ENCODE measurements at places on chromosomes 12 and 14.

DNA sequence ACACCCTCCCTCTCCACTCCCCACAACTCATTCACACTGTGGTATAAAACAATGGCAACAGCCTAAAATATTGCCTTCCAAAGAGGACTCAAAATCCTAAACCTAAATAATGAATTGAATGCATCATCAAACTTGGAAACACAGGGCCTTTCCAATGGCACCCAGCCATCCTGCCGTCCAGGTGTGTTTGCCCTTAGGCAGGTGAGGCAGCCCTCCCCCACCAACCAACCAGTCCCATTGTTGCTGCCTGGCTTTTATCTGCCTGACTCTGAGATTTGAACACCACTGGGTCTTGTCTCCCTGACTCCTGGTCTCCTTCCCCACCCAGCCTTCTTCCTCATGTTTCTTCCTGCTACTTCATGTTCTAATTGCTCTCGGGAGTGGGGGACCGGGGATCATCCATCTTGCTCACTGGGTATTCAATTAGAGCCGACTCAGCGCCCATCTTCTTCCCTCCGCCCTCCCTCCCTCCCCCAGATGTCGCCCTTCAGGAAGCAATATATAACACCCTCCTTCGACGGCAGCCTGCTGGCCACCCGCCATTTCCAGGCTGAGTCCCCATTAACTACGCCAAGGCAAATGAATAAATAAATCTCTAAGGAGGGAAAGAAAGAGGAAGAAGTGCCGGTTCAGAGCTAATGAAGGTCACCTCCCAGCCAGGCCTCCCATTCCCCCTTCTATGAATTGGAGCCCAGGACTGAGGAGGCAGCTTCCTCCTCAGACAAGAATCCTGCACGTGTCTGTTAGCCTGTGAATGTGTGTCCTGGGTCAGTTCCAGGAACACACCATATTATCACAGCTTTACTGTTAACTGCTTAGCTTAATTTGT is 36.3 kb upstream of the NTF3 start:
- no peak for DNase-seq

DNA sequence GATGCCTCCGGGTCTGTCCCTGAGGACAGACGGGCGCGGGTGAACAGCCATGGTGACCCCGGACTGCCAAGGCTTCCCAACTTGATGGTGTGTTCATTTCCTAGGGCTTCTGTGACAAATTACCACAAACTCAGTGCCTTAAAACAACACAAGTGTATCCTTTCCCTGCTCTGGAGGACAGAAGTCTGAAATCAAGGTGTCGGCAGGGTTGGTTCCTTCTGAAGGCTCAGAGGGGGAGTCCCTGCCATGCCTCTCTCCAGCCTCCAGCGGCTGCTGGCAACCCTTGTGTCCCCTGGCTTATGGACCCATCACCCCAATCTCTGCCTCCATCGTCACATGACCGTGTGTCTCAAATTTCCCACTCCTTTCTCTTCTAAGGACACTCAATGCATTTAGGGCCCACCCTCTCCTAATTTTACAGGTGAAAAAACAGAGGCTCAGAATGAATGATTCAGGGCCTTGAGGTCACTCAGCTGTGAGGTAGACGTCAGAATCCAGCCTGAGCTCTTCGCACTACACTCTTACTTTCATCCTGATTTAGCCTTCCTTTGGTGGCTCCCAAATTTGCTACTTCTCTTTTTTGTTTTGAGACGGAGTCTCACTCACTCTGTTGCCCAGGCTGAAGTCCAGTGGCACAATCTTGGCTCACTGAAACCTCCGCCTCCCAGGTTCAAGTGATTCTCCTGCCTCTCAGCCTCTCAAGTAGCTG is 45.4 kb downstream of the VCPKMT start:
- DNase-seq: no peak

DNA sequence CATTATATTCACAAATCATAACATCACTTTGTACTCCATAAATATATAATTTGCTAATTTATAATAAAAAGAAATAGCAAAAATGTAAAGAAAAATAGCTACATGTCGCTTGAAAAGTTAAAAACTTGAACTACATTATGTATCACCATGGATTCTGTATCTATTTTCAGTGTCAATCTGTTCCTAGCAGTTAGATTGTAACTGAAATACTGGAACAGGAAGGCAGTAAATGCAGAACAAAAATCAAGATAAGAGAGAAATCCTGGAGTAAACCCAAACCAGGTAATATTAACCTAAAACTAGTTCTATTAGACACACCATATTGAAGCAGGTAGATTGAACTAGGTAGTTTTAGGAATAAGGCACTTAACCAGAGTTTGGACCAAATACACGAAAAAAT is 60.3 kb downstream of the IPO8 start:
- no peak for DNase-seq

GRCh38 chr14:91008759-91009409 is 51.6 kb downstream of the RPS6KA5 start:
- no peak for DNase-seq

DNA sequence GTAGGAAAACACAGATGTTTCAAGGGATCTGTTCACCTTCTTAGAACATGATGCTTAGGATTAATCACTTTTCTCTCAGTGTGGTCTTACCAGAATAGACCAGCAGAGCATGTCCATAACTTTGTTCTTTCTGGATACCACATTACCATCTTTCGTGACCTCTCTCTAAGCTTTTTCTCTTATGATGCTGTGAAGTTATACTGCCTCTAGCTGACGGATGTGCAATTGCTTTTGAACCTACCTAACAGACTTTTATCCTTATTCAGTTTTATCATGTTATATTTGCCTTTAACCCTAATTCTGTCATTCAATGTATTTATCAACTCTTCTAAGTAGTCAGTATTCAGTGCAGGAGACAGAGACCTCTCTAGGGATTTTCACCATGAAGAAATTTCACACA is 246.7 kb downstream of the DACT1 start:
- DNase-seq: no peak

DNA sequence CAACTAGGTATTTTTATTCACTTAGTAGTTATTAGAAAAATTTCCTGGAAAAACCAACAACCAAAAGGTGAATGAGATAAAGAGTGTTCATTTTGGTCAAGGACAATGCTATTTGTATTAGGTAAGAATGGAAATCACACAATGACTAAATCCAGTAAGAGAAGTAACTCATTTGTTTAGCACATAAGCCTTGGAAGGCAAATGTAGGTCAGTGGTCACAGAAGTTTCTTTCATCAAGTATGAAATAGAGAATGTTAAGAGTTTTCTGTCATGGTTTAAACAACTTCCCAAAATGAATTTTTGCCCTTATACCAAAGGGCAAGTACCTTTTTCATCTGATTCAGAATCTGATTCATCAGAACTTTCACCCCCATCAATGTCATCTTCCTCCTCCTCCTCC is 101.7 kb downstream of the KIF21A start:
- DNase-seq: no peak

DNA sequence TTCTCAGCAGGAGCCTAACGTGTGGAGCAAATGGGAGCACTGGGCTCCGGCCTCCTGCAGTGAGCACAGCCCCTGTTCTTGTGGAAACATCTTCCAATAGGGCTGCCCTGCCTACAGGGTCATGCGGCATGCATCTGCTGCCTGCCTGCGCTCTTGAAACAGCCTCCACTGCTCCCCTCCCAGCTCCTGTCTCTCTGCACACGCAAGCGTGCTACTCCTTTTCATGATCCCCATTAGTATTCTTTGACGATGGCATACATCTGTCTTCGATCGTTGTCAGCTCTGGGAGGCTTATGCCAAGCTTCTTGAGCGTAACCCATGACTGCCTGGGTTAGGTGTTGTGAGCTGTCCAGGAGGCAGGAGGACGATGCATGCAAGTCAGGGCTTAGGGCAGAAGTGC is 23.1 kb downstream of the NTF3 start:
- no peak for DNase-seq

GRCh38 chr12:113403435-113404415 is at the start of gene SDS:
Gene SDS (minus strand): TSS chr12:113403887. CDS start chr12:113399708, 4,179 bp downstream.
- DNase-seq: no peak

DNA sequence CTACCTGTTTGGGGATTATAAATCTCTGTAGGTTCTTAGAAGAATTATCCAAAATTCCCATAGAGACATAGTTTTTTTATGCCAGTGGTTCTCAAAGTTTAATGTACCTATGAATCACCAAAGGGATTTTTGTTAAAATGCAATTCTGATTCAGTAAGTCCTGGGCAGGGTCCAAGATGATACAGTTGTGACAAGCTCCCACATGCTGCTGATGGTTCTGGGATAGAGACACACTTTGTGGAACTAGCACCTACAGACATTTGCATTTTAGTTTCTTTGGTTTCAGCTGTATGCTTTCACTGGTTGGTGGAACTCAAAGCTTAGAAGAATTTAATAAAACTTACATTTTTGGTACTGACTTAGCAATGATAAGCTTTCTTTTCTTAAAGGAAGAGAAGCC is 80.4 kb downstream of the PTCSC3 start:
- no peak for DNase-seq

- no peak for DNase-seq
Observed at GRCh38 chr12:116196226-116196625, 81.3 kb downstream of the MED13L start.

DNA sequence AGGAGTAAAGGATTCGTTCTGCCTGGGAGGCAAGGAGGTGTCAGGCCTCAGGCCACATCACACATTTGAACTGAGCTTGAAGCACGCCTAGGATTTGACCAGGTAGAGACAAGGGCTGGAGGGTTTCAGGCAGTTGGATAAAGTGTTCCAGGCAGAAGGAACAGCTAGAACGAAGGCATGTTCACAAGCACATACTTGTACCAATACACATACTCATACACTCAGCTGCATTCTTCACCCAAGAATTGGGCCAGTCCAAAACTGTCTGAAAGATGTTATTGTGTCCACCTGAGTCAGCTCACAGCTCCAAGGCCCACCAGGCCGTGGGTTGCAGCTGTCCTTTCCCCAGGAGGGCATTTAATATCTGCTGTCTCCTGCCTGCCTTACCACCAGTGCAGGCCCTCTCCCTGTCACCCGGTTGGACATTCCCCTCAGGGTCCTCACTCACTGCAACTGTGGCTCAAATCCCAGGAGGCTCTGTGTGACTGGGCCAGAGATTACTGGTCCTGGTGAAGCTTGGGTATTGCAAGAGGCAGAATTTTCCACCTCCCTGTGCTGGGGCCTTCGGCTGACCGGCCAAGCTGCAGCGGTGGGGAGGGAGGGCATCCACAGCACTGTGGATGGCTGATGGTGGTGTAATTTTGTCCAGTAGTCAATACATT is 12.8 kb upstream of the AQP2 start:
- no peak for DNase-seq

DNA sequence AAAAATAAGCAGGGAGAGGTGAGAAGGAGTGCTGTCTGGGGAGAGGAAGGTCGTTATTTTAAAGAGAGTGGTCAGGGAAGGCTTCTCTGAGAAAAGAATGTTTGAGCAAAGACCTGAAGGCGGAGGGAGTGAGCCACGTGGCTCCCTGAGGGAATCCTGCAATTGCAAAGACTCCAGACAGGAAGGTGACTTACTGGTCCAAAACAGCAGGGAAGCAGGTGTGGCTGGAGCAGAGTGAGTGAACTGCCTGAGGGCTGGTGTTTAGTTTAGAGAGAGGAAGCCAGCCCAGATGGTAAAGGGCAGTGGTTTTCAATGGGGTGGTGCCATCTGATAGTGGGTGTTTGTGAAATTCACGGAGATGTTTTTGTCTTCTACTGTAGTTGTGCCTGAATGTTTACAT is 58.8 kb upstream of the LTA4H start:
- DNase-seq: peak; percentile 10

GRCh38 chr12:30764251-30764650 is 9.5 kb upstream of the CAPRIN2 start:
- no peak for DNase-seq

DNA sequence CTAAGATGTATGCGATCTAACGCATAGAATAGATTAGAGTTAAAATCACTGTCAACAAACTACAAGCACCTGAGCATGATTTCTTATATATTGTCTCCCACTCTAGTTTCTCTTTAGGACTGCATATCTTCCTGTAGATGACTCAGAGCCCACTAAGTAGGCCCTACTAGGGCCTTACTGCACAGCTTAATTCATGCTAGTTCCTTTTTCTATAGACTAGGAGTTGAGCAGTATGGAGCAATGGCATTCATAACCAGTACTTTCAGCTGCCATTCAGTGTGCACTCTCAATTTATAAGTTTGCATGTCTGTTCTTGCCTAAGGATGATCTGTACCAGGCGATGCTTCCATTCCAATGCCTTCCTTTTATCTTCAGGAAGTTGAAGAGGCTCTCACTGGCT is 103.5 kb downstream of the METTL25 start:
- DNase-seq: no peak

DNA sequence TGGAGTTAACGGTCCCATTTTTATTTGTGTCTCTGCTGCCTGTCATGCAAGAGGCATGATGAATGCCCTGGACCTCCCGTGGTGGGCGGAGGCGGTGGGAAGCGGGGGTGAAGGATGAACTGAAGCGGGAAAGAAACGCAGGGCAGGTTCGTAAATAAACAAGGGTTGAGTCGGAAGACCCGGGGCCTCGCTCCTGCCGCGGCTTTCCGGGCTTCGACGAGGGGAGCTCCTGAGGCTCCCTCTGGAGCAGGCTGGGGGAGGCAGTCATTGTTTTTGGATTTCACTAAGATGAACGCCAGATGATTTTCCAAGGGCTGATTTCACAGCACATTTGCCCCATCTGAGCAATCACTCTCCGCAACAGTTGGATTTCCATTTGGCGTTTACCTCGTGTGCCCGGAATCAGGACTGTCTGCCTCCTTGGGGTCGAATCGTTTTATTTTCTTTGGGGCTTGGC is 130.2 kb downstream of the SLC38A6 start:
- no peak for DNase-seq

DNA sequence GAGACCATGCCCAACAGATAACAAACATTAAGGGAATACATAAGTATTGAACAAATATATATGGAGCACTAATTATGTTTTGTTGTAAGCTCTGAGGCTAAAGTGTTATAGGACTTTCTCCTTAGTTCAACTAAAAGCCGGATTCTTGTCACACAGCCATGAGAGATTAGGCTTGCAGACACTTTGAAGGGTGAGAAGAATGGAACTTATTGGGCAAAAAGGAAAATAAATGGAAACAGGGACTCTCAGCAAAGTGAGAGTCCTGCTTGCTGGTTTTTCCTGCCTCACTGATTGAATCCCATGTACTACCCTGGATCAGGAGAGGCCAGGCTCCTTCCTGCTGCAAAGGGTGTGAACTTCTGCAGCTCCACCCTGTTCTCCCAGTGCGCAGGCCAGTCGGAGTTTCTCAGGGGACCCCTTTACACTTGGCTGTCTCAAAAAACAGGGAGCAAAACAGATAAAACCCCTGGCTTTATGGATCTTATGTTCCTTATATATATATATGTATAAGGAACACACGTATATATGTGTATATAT is 77.1 kb upstream of the FUT8 start:
- DNase-seq: no peak

Data from activated CD4-positive, alpha-beta T cell treated with anti-CD3 and anti-CD28 coated beads, Interleukin-2, amount 10 ng/mL, durations not matched to agents 7 days and 5 days (primary cell).